Stimulated activated CD8-positive, alpha-beta memory T cell treated with anti-CD3 and anti-CD28 coated beads, Interleukin-7, amount 100 ng/mL, for 1 hour (primary cell): ENCODE measurements at places on chromosomes 11 and 22.

- no peak for DNase-seq
Measured at GRCh38 chr22:26665813-26666231, 8.4 kb downstream of the MIAT start.

GRCh38 chr11:45300715-45301114 lies 14.6 kb upstream of the SYT13 start:
- DNase-seq: no peak

- no peak for DNase-seq
Measured at GRCh38 chr11:128261011-128261421, 326.3 kb downstream of the ETS1 start.

DNA sequence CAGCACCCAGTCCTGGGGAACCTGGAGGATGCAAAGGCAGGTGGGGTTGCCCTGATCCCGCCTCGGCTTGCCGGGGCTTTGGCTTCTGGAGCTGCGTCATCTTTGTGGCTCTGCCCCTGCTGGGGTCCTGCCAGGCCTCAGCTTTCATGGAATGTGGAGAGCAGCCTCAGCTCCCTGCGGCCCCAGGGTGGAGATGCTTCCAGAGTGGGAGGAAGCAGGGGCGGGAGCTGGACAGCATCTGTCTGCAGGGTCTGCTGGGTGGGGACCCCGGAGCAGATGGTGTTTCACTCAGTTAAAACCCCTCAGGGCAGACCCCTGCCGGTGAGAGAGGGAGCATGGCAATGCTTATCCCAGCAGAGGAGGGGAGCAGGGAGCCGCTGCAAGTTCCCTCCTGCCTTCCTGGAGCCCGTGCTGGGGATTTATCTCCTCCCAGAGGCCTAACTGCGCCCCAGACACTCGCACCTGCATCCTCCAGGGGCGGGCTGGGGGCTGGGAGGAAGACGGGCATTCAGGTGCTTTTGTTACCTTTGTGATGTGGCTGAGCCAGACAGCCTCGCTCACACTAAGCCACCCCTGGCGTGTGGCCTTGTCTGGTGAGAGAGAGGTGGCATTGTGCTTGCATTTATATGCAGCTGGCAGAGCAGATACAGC lies 15.7 kb downstream of the GRIK4 start:
- no peak for DNase-seq

- no peak for DNase-seq
Measured at GRCh38 chr22:29029202-29030000, 32.2 kb downstream of the C22orf31 start.

DNA sequence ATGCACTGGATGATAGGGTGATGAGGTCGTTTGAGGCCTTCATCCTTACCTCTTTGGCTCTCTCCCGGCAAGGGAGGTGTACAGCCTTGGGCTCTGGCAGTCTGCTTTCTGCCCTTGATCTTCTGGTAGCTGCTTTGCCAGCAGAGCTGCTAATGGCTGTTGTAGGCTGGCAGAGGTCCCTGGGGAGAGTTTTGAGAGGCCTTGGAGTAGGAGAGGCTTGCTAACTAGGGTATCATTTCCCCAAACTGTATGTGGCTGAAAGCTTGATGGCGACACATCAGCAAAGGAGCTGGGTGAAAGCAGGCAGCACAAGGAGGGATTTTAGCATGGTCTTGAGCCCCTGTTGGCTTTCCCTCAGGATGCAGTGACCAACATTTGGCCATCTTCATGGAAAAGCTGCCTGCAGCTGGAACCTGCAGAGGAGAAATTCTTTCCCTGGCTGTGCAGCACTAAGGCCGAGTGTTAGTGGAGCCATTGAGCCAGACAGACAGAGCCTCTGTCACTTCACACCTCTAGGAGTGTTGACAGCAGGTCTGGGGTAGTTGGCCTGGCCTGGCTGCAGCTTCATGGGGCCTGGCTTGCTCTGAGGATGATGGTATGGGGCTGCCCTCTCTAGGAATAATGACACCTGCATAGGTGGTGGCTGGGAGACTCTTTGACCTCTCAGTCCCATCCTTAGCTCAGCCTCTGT lies 3.5 kb upstream of the AMPD3 start:
- no peak for DNase-seq
